ENCODE measurements at places on chromosomes 3 and 15.

- no peak for DNase-seq
Observed at GRCh38 chr3:150370122-150370602, 37.9 kb upstream of the TSC22D2 start.

DNA sequence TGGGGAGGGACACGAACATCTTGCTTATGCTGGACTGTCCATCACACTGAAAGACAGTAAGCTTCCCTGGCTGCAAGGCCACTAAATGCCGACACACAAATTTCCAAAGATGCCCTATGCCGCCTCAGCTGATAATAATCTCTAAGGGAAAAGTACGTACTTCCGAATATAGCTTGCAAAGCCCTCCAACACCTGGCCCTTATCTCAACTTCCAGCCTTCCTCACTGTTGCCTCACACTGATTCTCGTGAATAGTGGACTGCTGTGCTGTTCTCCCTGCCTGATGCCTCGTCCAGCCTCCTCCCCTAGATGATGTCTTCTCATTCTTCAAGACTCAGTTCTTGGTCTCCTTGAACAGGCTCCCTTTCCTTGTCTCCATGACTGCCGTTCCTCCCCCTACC, 72.3 kb downstream of the CD47 start:
- no peak for DNase-seq

DNA sequence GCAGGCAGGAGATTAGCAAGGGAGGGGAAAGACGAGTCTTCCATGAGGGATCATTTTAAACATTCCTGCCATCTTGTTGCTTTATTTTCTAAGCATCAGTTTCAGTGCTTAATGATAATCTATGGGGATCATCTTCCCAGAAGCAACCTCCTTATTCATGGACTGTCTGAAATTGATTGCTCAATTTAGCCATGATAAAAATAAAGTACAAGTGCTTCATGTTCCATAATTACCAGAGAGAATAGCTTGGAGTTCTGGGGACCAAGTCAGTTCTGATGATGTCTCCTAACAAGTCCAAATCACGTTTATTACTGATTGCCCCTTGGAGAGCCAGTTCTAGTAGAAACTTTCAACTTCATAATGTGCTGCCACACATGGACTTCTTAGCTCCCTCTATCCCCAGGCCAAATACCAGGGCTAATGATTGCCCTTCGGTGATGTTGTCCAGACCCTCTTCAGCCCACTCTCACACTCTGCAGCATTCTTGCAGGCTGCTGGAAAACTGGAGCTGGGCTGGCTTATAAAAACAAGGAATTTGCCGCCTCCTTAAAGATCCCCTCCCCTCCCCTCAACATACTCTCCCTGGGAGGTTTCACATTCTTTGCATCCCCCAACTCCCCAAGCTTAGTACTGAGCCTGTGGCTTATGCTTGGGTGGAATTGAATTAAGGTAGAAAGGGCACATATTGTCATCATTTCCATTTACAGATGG, 222.1 kb upstream of the ADAMTS9 start:
- DNase-seq, result no peak

DNA sequence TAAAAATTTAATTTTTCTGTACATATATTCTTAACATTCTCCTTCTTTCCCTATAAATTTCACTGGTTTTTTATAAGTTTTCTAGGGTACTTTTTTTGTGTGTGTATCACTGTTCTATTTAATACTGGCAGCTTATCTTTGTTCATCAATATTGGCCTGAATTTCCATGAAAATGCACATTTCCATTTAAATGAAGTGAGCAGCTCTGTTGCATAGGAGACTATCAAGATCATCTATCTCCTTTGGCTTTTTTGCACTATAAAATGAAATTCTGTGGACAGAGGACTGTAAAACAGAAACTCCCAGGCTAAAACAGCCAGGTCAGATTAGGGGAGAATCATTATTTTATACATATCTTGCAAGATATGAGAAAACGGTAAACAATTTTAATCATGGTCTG, 277.0 kb upstream of the ARL6 start:
- no peak for DNase-seq

GRCh38 chr15:69031013-69032001, 16.8 kb downstream of the NOX5 start:
- peak; percentile 41 for DNase-seq

GRCh38 chr3:161371441-161372320, at the start of gene SPTSSB:
Gene SPTSSB (minus strand): TSS chr3:161371517. CDS start chr3:161346323, 25,194 bp downstream.
- DNase-seq, result no peak

DNA sequence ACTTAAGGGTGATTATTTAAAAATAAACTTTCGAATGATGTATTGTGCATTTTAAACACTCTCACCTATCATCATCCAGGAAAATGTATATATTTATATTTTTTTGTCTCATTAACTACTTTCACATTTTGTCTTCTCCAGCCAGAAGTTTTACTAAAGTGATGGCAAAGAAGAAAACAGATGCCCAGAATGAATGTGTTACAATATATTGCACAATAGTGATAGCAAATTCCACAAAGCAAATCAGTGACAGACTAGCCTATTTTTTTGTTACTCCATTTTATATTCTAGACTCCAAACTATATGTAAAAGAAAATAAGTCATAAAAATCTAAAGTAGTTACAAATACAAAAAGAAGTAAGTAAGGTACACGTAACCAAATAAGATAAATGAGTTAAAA, 414.7 kb downstream of the EPHA3 start:
- no peak for DNase-seq

DNA sequence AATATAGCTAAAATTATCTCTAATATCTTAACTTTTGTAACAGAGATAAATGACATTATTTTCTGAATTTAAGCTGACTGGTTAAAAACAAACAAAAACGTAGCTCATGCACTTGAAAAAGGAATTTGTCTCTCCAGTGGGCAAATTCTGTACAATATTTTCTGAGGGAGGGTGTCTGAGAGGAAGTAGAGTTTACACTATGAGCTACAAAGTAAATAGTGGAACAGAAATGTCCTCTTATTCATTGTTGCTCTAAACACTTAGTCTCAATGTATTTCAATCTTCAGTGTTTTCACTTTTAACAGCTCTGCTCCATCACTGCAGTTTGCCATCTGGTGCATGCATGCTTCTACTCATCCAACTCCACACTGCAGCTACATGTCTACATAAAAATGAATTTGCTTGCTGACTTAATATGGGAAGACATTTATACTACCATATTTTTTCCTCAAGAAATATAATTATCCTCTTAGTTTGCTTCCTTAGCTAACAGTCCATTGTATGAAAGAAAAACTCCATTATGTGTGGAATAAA, 817.4 kb upstream of the LMCD1 start:
- no peak for DNase-seq

GRCh38 chr3:72375237-72376076, 472.8 kb downstream of the SHQ1 start:
- DNase-seq, result peak; percentile 17
